Chondrocyte (in vitro differentiated cells): ENCODE measurements at places on chromosomes 11 and 22.

- DNase-seq: no peak
Measured at GRCh38 chr11:15568440-15568839, 453.7 kb downstream of the INSC start.

- DNase-seq: peak; percentile 81
Measured at GRCh38 chr11:67278135-67278938, 10.8 kb upstream of the ANKRD13D start.

DNA sequence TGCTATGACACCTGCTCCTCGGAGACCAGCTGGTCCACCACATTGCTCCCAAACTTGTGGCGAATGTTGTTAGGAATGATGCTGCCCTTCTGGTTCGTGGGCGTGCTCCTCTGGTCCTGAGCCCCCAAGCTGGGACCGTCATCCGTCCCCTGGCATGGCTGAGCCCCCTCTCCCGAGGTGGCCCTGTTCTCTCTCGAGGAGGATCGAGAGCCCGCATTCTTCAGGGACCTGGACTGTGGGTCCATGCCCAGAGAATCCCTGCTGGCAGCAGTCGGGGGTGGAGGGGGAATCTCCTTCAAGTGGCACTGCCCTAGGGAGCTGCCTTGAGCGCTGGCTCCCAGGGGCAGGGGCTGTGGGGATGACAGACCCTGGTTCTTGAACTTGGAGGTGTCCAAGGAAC lies 17.4 kb downstream of the TST start:
- no peak for DNase-seq

DNA sequence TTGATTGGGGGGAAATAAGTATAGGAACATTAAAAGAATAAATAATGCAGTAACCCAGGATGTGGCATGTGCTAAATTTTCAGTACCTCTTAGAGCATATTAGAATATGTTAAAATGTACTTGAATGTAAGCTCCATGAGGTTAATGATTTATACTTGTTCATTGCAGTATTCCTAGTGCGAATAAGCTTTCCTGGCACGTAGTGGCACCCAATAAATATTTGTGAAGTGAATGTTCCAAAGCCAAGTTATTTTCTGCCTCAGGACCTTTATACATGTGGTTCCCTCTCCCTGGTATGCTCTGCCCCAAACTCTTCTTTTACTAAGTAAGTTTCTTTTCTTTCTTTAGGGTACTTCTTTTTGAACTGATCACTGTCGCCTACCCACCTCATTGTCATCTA lies 118.8 kb downstream of the DBX1 start:
- DNase-seq: no peak
